Stimulated activated CD8-positive, alpha-beta memory T cell treated with anti-CD3 and anti-CD28 coated beads, Interleukin-7, amount 100 ng/mL, for 48 hours (primary cell): ENCODE measurements at places on chromosomes 3 and 15.
A peak's percentile ranks its signal among the peaks of the same experiment; 100 is the strongest.

- no peak for DNase-seq
Observed at GRCh38 chr3:141070229-141070628, 19.1 kb downstream of the SPSB4 start.

GRCh38 chr3:160472344-160472743 is 22.8 kb upstream of the TRIM59 start:
- no peak for DNase-seq

DNA sequence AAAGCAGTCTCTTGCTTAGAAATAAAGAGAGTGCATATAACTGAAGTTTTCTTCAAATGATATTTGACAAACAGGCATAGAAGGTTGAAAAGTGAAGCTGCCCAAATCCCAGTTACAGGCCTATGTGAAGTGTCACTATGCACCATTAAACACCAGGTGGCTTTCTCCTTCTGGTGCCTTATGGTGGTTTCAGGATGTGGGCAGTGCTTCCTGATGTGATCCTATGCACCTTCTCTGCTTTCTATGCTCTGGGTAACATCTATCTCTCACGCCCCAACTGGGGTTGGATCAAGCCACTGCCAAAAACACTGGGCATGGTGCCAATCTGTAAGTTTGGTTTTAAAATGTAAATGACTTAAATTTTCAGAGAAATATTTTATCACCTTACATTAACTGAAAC is 744.7 kb downstream of the TUSC7 start:
- DNase-seq = no peak

- no peak for DNase-seq
Observed at GRCh38 chr3:106587551-106587950, 718.7 kb upstream of the CBLB start.

- DNase-seq = no peak
Observed at GRCh38 chr3:20747741-20748140, 561.7 kb upstream of the SGO1 start.

DNA sequence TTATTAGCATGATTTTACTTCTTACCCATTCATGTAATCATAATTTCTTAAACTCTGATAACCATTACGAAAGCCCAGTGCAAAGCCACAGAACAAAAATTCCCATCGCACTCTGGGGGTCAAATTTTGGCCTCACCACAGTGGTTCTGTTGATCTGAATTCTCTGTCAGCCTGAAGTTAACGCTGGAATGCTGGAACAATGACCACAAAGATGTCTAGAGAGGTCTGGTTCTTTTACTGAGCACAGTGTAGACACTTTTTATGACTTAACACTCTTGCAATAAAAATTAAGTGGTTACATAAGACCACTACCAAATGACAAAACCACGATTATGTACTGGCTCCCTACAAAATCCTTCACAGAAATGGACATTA is 94.7 kb downstream of the PDZRN3 start:
- DNase-seq = no peak

- DNase-seq = peak; percentile 88
Observed at GRCh38 chr3:52253314-52254304, 8.1 kb downstream of the PPM1M start.
